Activated CD8-positive, alpha-beta T cell treated with anti-CD3 and anti-CD28 coated beads, Interleukin-2, amount 10 ng/mL, durations not matched to agents 7 days and 5 days (primary cell): ENCODE measurements at places on chromosomes 5 and 9.

DNA sequence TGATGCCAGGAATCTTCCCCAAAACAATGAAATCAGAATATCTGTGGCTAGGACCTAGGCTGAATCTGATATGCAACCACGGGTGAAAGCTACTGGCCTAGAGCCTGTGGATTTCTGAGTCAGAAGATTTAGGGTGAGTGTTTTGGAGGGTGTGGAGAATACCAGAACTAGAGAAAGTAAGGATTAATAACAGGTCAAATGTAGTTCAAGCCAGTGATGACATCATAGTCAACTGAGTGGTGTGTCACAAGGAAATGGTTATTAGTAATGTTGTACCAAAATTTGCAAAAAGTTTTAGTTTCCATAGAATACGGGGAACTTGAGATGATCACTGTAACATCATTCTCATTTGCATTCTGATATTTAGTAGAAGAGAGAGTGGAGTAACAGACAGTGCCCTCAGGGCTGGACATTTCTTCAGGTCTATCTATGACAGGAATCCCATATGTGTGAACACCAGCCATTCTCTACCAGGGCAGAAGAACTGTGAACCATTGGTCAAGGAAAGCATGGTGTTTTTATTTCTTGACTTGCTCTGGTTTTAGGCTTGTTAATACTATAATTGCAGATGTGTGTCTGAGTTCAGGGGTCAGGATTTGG, 3.7 kb downstream of the GALNT12 start:
- no peak overlapping the region for H3K4me3 ChIP-seq
- no peak for DNase-seq
- no peak overlapping the region for H3K27ac ChIP-seq

- no peak for DNase-seq
- H3K36me3 ChIP-seq: no peaks in the 10 kb centered on the region
Observed at GRCh38 chr9:136648751-136649150, 14.0 kb upstream of the EGFL7 start.

GRCh38 chr5:109700516-109701153, 10.9 kb downstream of the MAN2A1 start:
- no peak overlapping the region for H3K4me3 ChIP-seq
- H3K4me1 ChIP-seq: peaks cover 34% of the 10 kb centered on the region
- H3K27me3 ChIP-seq: no peaks in the 10 kb centered on the region
- no peak overlapping the region for H3K27ac ChIP-seq
- H3K36me3 ChIP-seq: peaks cover 41% of the 10 kb centered on the region

- no peak for DNase-seq
- H3K27me3 ChIP-seq: no peaks in the 10 kb centered on the region
- no peaks in the 10 kb centered on the region for H3K4me1 ChIP-seq
- H3K36me3 ChIP-seq: no peaks in the 10 kb centered on the region
Observed at GRCh38 chr5:162699361-162699760, 631.8 kb downstream of the GABRG2 start.

- peaks cover 2% of the 10 kb centered on the region for H3K36me3 ChIP-seq
- no peak for DNase-seq
- peak overlapping the region; percentile 72 for H3K27ac ChIP-seq
- H3K27me3 ChIP-seq: no peaks in the 10 kb centered on the region
Observed at GRCh38 chr5:171855798-171856763, 70.5 kb downstream of the SMIM23 start.

DNA sequence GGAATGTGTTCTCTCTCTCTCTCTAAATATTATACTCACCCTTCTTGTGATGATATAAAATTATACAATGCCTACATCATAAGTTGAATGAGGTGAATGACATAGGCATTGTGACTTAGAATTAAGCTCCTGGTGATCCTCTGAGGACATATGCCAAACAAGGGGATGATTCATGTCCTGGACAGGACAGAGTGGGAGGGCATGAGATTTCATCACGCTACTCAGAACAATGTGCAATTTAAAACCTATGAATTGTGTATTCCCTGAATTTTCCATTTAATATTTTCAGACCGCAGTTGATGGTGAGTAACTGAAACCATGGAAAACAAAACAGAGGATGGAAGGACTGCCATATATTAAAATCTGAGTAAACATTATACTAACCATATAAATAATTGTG, 782.2 kb upstream of the NUDT12 start:
- H3K36me3 ChIP-seq: no peaks in the 10 kb centered on the region
- H3K27me3 ChIP-seq: no peaks in the 10 kb centered on the region
- no peak for DNase-seq
- no peaks in the 10 kb centered on the region for H3K4me1 ChIP-seq
- no peak overlapping the region for H3K27ac ChIP-seq

DNA sequence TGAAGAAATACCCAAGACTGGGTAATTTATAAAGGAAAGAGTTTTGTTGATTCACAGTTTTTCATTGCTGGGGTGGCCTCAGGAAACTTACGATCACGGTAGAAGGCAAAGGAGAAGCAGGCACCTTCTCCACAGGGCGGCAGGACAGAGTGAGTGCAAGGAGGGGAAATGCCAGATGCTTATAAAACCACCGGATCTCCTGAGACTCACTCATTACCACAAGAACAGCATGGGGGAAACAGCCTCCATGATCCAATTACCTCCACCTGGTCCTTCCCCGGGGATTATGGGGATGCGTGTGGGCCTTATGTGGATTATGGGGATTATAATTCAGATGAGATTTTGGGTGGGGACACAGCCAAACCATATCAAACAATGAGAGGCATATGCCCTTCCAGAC, 18.5 kb upstream of the RORB start:
- no peaks in the 10 kb centered on the region for H3K36me3 ChIP-seq
- H3K27me3 ChIP-seq: no peaks in the 10 kb centered on the region
- no peak for DNase-seq
- no peak overlapping the region for H3K4me3 ChIP-seq
- no peaks in the 10 kb centered on the region for H3K4me1 ChIP-seq
- H3K27ac ChIP-seq: no peak overlapping the region

DNA sequence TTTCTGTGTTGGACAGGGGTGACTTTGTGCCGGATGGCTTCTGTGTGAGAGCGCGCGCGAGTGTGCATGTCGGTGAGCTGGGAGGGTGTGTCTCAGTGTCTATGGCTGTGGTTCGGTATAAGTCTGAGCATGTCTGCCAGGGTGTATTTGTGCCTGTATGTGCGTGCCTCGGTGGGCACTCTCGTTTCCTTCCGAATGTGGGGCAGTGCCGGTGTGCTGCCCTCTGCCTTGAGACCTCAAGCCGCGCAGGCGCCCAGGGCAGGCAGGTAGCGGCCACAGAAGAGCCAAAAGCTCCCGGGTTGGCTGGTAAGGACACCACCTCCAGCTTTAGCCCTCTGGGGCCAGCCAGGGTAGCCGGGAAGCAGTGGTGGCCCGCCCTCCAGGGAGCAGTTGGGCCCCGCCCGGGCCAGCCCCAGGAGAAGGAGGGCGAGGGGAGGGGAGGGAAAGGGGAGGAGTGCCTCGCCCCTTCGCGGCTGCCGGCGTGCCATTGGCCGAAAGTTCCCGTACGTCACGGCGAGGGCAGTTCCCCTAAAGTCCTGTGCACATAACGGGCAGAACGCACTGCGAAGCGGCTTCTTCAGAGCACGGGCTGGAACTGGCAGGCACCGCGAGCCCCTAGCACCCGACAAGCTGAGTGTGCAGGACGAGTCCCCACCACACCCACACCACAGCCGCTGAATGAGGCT, at the start of gene ADRB2:
Gene ADRB2, plus strand, starts transcription at position 559 of the 686 bp plus-strand sequence. CDS start 221 bp downstream, outside the sequence.
- peak; percentile 94 for DNase-seq
- peaks cover 49% of the 10 kb centered on the region for H3K4me1 ChIP-seq
- H3K27me3 ChIP-seq: peaks cover 65% of the 10 kb centered on the region

GRCh38 chr5:116897291-116897690, 322.7 kb upstream of the SEMA6A start:
- no peak overlapping the region for H3K27ac ChIP-seq
- H3K27me3 ChIP-seq: no peaks in the 10 kb centered on the region
- no peaks in the 10 kb centered on the region for H3K36me3 ChIP-seq
- H3K4me1 ChIP-seq: no peaks in the 10 kb centered on the region
- DNase-seq: no peak

- H3K27ac ChIP-seq: no peak overlapping the region
- H3K27me3 ChIP-seq: no peaks in the 10 kb centered on the region
- no peaks in the 10 kb centered on the region for H3K36me3 ChIP-seq
- no peaks in the 10 kb centered on the region for H3K4me1 ChIP-seq
Observed at GRCh38 chr5:12022444-12022843, 118.2 kb upstream of the CTNND2 start.

DNA sequence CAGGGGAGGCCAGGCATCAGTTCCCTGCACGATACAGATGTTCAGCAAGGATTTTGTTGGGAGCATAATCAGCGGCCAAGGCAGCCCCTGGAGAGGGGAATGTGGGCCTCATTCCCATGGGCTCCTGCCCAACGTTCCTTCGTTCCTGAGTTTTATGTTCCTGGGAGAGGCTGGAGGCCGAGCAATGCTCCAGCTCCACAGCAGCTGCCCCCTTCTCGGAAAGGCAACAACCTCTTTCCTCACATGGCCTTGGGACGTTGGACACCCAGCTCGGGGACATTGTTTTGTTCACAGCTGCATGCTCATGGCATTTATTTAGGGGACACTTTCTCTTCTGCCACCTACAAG, 63.8 kb upstream of the COL15A1 start:
- DNase-seq: no peak
- H3K27me3 ChIP-seq: peaks cover 17% of the 10 kb centered on the region
- H3K27ac ChIP-seq: no peak overlapping the region
- no peaks in the 10 kb centered on the region for H3K36me3 ChIP-seq

- H3K4me3 ChIP-seq: no peak overlapping the region
- DNase-seq: no peak
- peak overlapping the region; percentile 34 for H3K27ac ChIP-seq
- H3K36me3 ChIP-seq: peaks cover 24% of the 10 kb centered on the region
- H3K27me3 ChIP-seq: no peaks in the 10 kb centered on the region
- no peaks in the 10 kb centered on the region for H3K4me1 ChIP-seq
Observed at GRCh38 chr5:138504799-138505198, 38.2 kb downstream of the ETF1 start.

GRCh38 chr5:154086641-154087040, 47.9 kb downstream of the MFAP3 start:
- H3K4me1 ChIP-seq: peaks cover 1% of the 10 kb centered on the region
- H3K27ac ChIP-seq: no peak overlapping the region
- no peaks in the 10 kb centered on the region for H3K36me3 ChIP-seq
- H3K4me3 ChIP-seq: no peak overlapping the region
- DNase-seq: no peak

DNA sequence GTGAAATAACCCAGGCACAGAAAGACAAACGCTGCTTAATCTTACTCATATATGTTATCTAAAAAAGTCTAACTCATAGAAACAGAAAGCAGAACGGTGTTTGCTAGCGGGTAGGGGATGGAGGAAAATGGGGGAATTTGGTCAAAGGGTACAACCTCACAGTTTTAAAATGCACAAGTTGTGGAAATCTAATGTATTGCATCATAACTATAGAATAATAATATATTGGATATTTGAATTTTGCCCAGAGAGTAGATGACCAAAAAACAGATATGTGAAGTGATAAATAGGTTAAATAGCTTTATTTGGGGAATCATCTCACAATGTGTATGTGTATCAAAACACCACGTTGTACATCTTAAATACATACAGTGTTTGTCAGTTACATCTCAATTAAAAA, 22.3 kb upstream of the OSMR start:
- H3K27me3 ChIP-seq: peaks cover 7% of the 10 kb centered on the region
- no peaks in the 10 kb centered on the region for H3K36me3 ChIP-seq
- H3K4me3 ChIP-seq: no peak overlapping the region
- peaks cover 6% of the 10 kb centered on the region for H3K4me1 ChIP-seq
- no peak for DNase-seq

- no peak overlapping the region for H3K4me3 ChIP-seq
- no peaks in the 10 kb centered on the region for H3K27me3 ChIP-seq
- H3K36me3 ChIP-seq: no peaks in the 10 kb centered on the region
- H3K27ac ChIP-seq: no peak overlapping the region
- DNase-seq: no peak
- H3K4me1 ChIP-seq: no peaks in the 10 kb centered on the region
Observed at GRCh38 chr5:125186911-125187375, 440.5 kb upstream of the ZNF608 start.

GRCh38 chr9:28342815-28343338, 769.6 kb upstream of the C9orf72 start:
- H3K4me1 ChIP-seq: no peaks in the 10 kb centered on the region
- no peaks in the 10 kb centered on the region for H3K27me3 ChIP-seq
- H3K4me3 ChIP-seq: no peak overlapping the region
- no peaks in the 10 kb centered on the region for H3K36me3 ChIP-seq
- H3K27ac ChIP-seq: no peak overlapping the region

DNA sequence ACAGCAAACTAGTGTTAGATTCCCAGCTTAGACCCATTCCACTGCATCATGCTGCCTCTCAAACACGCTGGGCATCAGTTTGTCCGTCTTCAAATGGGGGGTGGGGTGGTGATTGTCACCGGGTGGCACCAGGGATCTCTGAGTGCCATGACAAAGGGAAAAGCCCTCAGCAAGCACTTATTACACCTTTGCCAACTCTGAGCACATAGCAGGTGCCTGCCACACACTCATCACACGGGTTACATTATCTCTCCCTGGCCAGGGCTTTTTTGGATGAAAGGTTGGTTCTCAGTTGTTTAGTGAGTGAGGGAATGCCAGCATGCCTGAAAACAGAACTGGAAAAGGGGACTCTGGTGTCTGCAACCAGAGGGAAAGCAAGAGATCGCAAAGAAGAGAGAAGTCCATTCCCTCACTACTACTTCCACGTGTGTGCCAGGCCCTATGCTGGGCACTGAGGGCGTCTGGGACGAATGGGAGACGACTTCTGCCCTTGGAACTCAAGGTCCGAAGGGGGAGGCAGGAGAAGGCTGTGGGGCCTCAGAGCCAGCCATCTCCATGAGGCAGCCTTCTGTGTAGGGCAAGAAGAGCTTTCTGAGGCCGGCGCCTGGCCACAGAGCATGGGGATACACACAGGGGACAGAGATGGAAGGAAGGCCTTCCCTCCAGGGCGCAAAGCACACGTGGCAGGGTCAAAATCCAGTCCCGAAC, 48.9 kb downstream of the PAX5 start:
- no peak overlapping the region for H3K27ac ChIP-seq
- H3K4me1 ChIP-seq: peaks cover 15% of the 10 kb centered on the region
- H3K4me3 ChIP-seq: peak overlapping the region; percentile 1

GRCh38 chr9:90047828-90048227, 443.0 kb downstream of the GADD45G start:
- peaks cover 16% of the 10 kb centered on the region for H3K27me3 ChIP-seq
- DNase-seq: no peak
- no peak overlapping the region for H3K27ac ChIP-seq
- no peaks in the 10 kb centered on the region for H3K36me3 ChIP-seq

- DNase-seq: no peak
- peaks cover 14% of the 10 kb centered on the region for H3K4me1 ChIP-seq
- H3K27ac ChIP-seq: no peak overlapping the region
- H3K4me3 ChIP-seq: no peak overlapping the region
- no peaks in the 10 kb centered on the region for H3K36me3 ChIP-seq
Observed at GRCh38 chr5:141825791-141826560, 52.2 kb downstream of the PCDH1 start.

- no peak for DNase-seq
- peaks cover 33% of the 10 kb centered on the region for H3K27me3 ChIP-seq
- H3K4me1 ChIP-seq: peaks cover 5% of the 10 kb centered on the region
- no peak overlapping the region for H3K27ac ChIP-seq
- H3K36me3 ChIP-seq: no peaks in the 10 kb centered on the region
- H3K4me3 ChIP-seq: no peak overlapping the region
Observed at GRCh38 chr5:135461481-135462151, 9.5 kb upstream of the TIFAB start.
